ENCODE measurements at places on chromosomes 1 and 21. TPM values are rescaled to one million over a fixed set of nuclear protein-coding genes. Genes with fewer than 3 reads are reported as not detected.

Gene AJAP1
- 0.51 TPM for total RNA-seq

Gene GSTM5
- 4.4 TPM for total RNA-seq

Gene LRRC71
- total RNA-seq, result not detected

Gene DYNLT4
- not detected for total RNA-seq

Gene ARMH1
- total RNA-seq, result 1.6 TPM

Gene BEND5
- 17.5 TPM for total RNA-seq

Gene JMJD4
- total RNA-seq, result 18.5 TPM

Gene ROR1
- total RNA-seq, result 13.6 TPM

Gene SLC1A7
- not detected for total RNA-seq

Gene KRTAP10-1
- not detected for total RNA-seq

Gene COL9A2
- total RNA-seq, result 6.5 TPM

Gene TRIM58
- total RNA-seq, result 2.5 TPM

Gene AADACL3
- total RNA-seq, result not detected

Gene HLX
- 8.3 TPM for total RNA-seq

Gene PLA2G2A
- total RNA-seq, result 1.7 TPM

Gene FAM177B
- 0.41 TPM for total RNA-seq

Gene ATP1A4
- 0.62 TPM for total RNA-seq

Gene SYT6
- 0.10 TPM for total RNA-seq

Gene RYR2
- total RNA-seq, result 2.4 TPM

Gene LCE2C
- not detected for total RNA-seq

Gene HPDL
- 0.21 TPM for total RNA-seq

Gene GBP6
- 34.4 TPM for total RNA-seq

Gene TSHB
- not detected for total RNA-seq

Gene HAPLN2
- not detected for total RNA-seq

Gene ALX3
- total RNA-seq, result not detected

Gene MROH9
- not detected for total RNA-seq

Gene USH2A
- 0.10 TPM for total RNA-seq

Gene KCNK2
- 1.5 TPM for total RNA-seq

Gene FAM72D
- total RNA-seq, result 2.3 TPM

Gene S100B
- total RNA-seq, result 75.2 TPM

Gene C1QA
- 15.8 TPM for total RNA-seq

Gene MRPL37
- 34.7 TPM for total RNA-seq

Gene BTG2
- total RNA-seq, result 71.4 TPM

Gene TINAGL1
- 56.0 TPM for total RNA-seq

Gene FCN3
- total RNA-seq, result 0.82 TPM

Gene LDLRAD1
- not detected for total RNA-seq

Gene SLC44A3
- total RNA-seq, result 3.3 TPM

Gene SCCPDH
- 46.8 TPM for total RNA-seq

Gene SPRR3
- 58.0 TPM for total RNA-seq

Gene CLCNKA
- 0.41 TPM for total RNA-seq

Gene SSU72
- 55.7 TPM for total RNA-seq

Gene POFUT2
- total RNA-seq, result 41.6 TPM

Gene CAMK1G
- not detected for total RNA-seq

Gene SHE
- total RNA-seq, result 10.7 TPM

Gene AGO3
- total RNA-seq, result 29.7 TPM
